ENCODE measurements at places on chromosomes 13 and 19.
A peak's percentile ranks its signal among the peaks of the same experiment; 100 is the strongest.

DNA sequence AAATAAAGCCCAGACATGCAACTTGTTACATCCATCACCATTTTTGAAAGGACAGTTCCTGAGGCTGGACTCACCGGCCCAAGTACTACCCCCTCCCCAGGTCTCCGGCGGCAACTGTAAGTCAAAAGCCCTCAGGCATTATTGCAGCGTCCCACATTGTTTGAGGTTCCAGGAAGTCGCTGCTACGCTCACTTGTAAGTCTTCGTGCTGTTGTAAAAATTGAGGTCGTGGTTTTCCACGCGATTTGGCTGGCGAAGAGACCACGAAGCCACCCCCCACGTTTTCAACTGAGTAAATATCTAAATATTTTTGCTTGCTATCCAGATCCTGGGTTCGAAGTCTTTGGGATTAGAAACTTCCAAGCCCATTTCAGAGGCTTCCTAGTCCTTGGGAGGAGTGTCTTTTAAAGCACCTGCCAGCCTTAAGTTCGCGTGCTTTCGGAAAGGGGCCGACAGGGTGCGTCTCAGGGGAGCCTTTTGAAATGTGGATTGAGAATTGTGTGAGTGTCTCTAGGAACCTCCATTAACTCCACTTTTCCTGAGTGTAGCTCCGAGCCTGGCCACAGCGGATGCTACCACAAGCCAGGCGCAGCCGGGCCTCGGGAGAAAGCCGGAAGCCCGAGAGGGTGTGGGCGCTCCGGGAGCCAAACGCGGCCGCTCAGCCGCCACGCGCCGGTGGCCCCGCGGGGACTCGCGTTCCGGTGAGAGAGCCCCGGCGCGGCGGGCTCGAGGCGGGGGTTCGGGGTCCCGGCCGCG, 434 bp upstream of the FNDC3A start:
- H3K27me3 ChIP-seq, result peaks cover 9% of the 10 kb centered on the region
- H3K27ac ChIP-seq, result peak overlapping the region; percentile 96
- H3K36me3 ChIP-seq, result peaks cover 21% of the 10 kb centered on the region
- H3K4me3 ChIP-seq, result peak overlapping the region; percentile 96
- DNase-seq, result peak; percentile 15
- H3K4me1 ChIP-seq, result peaks cover 36% of the 10 kb centered on the region

- H3K4me3 ChIP-seq, result no peak overlapping the region
- no peak overlapping the region for H3K27ac ChIP-seq
- no peak for DNase-seq
- peaks cover 39% of the 10 kb centered on the region for H3K4me1 ChIP-seq
These were observed 11.6 kb downstream of the AKAP11 start for GRCh38 chr13:42283574-42283973.

DNA sequence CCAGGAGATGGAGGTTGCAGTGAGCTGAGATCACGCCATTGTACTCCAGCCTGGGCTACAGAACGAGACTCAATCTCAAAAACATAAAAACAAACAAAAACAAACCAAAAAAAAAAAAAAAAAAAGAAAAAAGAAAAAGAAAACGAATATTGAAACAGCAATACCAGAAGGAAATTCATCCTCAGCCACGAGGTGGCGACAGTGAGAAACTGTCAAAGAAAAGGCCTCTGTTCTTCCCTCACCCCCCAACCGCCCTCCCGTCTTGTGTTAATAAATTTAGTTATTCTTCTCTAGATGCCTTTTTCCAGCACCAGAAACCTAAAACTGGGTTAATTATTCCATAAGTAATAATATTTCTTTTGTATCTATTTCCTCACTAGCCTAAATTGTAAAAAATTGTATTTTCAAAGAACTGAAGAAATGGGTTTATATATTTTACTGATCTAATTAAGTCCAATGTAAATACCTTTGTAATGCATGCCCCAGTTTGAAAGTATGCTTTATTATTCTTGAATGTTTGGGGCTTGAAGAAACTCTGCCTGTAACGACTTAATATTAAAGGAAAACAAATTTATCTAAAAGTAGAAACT, 38.6 kb downstream of the LIG4 start:
- no peak overlapping the region for H3K27ac ChIP-seq
- H3K36me3 ChIP-seq, result no peaks in the 10 kb centered on the region
- DNase-seq, result peak; percentile 29
- H3K4me3 ChIP-seq, result no peak overlapping the region
- peaks cover 9% of the 10 kb centered on the region for H3K27me3 ChIP-seq

GRCh38 chr19:54434873-54435214, 14.2 kb upstream of the LENG8 start:
- H3K27ac ChIP-seq, result no peak overlapping the region
- peaks cover 31% of the 10 kb centered on the region for H3K4me1 ChIP-seq

DNA sequence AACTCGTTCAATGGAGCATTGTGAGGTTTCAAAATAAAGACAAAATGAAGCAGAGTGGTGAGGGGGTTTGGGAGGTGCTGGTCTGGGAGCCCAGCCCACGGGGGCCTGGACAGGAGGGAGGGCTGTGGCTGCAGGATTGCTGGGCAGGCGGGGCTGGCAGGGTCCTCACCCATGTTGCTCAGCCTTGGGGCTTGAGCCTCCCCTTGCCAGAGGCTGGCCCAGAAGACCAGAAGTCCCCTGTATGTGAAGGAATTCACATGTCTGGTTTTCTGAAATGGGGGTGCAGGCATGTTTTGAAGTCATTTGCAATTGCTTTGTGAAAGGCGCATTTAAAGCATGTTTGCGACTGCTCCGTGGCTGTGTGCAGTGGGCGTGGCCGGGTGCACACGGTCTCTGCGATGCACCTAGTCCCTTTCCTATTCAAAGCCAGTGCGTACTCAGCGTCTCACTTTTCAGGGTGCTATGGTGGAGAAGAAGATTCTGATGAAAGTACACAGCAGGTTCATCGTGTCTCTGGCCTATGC, 2.3 kb downstream of the GRK1 start:
- H3K27ac ChIP-seq, result no peak overlapping the region
- H3K36me3 ChIP-seq, result no peaks in the 10 kb centered on the region
- H3K27me3 ChIP-seq, result no peaks in the 10 kb centered on the region
- H3K4me3 ChIP-seq, result no peak overlapping the region
- no peaks in the 10 kb centered on the region for H3K4me1 ChIP-seq
- no peak for DNase-seq

- H3K27ac ChIP-seq, result no peak overlapping the region
- H3K4me1 ChIP-seq, result no peaks in the 10 kb centered on the region
- no peak overlapping the region for H3K4me3 ChIP-seq
- DNase-seq, result no peak
- peaks cover 25% of the 10 kb centered on the region for H3K27me3 ChIP-seq
- no peaks in the 10 kb centered on the region for H3K36me3 ChIP-seq
These were observed 121.8 kb downstream of the KCTD12 start for GRCh38 chr13:76764429-76764828.

DNA sequence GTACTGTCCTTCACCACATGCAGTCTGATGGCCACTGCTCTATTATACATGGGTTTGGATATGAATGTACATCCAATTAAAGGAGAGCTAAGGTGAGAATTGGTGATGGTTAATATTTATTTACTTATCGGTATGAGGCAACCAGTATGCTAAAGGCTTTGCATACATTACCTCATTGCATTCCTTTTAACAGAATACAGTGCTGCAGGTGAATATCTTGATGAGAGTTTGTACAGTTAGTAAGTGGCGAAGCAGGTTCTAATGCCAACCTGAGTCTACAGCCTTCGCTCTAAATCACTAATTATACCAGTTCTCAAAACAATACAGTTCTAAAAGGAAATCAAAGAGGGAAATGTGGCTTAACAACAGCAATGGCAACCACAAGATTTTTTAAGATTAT, 284.1 kb downstream of the ITGBL1 start:
- no peaks in the 10 kb centered on the region for H3K36me3 ChIP-seq
- no peak overlapping the region for H3K4me3 ChIP-seq
- no peak overlapping the region for H3K27ac ChIP-seq

DNA sequence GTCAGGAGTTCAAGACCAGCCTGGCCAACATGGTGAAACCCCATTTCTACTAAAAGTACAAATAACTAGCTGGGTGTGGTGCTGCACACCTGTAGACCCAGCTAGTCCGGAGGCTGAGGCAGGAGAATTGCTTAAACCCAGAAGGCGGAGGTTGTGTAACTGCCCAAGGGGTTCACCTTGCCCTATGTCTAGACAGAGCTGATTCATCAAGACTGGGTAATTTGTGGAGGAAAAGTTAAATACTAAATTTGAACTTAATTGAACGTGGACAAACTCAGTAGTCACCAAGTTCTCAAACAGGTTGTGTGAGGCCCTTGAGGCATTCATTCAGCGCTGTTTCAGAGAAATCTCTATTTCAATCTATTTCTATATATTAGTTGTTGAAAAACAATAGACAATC, 13.7 kb upstream of the ZNF486 start:
- H3K36me3 ChIP-seq, result peaks cover 3% of the 10 kb centered on the region
- H3K27me3 ChIP-seq, result no peaks in the 10 kb centered on the region
- H3K4me3 ChIP-seq, result no peak overlapping the region
- no peaks in the 10 kb centered on the region for H3K4me1 ChIP-seq
- no peak for DNase-seq
- H3K27ac ChIP-seq, result no peak overlapping the region

DNA sequence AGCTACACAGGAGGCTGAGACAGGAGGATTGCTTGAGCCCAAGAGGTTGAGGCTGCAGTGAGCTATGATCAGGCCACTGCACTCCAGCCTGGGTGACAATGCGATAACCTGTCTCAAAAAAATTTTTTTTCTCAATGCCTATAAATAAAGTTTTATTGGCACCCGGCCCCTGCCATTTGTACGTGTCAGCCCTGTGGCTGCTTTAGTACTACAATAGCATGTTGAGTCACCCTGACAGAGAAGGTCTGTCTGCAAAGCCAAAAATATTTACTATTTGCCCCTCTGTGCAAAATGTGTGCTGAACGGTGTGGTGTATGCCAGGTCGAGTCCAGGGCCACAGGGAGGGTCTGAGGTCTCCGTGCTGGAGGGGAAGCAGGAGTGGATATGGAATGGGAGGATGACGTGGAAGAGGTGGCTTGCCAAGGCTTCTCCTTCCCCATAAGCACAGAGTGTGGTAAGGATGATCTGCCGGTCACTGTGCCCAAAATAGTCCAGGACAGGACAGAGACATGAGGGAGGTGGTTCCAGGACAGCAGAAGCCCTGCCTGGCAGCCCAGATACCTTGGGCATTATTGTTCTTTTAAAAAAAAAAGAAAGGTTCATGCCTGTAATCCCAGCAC, 10.0 kb downstream of the NMRK2 start:
- no peak overlapping the region for H3K4me3 ChIP-seq
- no peak for DNase-seq
- H3K36me3 ChIP-seq, result peaks cover 2% of the 10 kb centered on the region
- H3K4me1 ChIP-seq, result no peaks in the 10 kb centered on the region
- H3K27ac ChIP-seq, result no peak overlapping the region
- no peaks in the 10 kb centered on the region for H3K27me3 ChIP-seq

DNA sequence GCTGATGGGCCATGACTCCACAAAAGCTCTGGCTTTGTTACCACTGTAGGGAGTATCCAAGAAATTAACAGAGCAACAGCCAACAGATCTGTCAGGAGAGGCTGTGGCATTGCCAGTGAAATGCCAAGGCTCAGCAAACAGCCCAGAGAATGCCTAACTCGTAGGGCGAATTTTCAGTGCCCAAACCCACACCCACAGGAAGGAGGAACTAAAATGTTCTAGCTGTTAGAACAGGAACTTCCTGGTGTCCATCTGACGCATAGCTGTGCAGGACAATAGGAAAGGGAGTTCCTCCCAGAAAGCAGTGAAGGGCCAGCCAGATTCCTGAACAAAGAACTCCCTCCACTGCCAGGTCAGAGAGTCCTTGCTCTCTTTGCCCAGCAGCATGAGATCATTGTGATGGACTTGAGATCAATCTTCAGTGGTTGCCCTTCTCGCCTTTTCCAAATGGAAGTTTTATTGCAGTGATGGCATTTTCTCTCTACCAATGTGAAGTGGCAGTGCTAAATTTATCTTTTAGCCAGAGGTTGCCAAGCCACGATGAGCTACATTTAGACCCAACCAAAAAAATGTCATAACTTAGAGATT, 224.2 kb upstream of the STARD13 start:
- no peak overlapping the region for H3K27ac ChIP-seq
- no peak for DNase-seq
- no peak overlapping the region for H3K4me3 ChIP-seq
- no peaks in the 10 kb centered on the region for H3K4me1 ChIP-seq

- H3K4me3 ChIP-seq, result no peak overlapping the region
- H3K27me3 ChIP-seq, result peaks cover 21% of the 10 kb centered on the region
- no peaks in the 10 kb centered on the region for H3K36me3 ChIP-seq
- H3K27ac ChIP-seq, result no peak overlapping the region
- H3K4me1 ChIP-seq, result no peaks in the 10 kb centered on the region
These were observed 206.1 kb downstream of the SUCLA2 start for GRCh38 chr13:47794963-47795362.

DNA sequence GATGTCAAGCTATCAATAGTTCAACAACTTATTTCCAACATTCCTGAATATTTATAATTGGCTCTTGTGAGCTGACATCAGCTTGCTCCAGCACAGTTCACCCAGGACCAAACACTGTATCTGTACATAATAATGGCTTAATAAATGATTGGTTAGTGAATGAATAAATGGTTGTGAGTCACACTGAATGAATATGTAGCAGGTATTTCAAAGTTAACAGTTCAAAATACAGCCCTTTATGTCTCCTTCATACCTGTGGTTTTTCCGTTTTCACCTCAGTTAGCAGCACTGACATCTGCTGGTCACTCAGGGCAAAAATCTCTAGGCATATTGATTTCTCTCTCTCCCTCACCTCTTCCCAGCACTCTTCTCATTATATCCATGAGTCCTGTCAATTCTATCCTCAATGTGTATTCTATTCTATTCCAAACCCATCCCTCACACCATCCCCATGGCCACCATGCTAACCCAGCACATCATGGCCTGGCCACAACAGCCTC, 76.3 kb downstream of the PEG3 start:
- no peaks in the 10 kb centered on the region for H3K27me3 ChIP-seq
- no peaks in the 10 kb centered on the region for H3K36me3 ChIP-seq
- no peaks in the 10 kb centered on the region for H3K4me1 ChIP-seq
- H3K4me3 ChIP-seq, result no peak overlapping the region
- H3K27ac ChIP-seq, result no peak overlapping the region
